Smooth muscle cell of the brain vasculature (primary cell): ENCODE measurements at places on chromosomes 6 and 20.

DNA sequence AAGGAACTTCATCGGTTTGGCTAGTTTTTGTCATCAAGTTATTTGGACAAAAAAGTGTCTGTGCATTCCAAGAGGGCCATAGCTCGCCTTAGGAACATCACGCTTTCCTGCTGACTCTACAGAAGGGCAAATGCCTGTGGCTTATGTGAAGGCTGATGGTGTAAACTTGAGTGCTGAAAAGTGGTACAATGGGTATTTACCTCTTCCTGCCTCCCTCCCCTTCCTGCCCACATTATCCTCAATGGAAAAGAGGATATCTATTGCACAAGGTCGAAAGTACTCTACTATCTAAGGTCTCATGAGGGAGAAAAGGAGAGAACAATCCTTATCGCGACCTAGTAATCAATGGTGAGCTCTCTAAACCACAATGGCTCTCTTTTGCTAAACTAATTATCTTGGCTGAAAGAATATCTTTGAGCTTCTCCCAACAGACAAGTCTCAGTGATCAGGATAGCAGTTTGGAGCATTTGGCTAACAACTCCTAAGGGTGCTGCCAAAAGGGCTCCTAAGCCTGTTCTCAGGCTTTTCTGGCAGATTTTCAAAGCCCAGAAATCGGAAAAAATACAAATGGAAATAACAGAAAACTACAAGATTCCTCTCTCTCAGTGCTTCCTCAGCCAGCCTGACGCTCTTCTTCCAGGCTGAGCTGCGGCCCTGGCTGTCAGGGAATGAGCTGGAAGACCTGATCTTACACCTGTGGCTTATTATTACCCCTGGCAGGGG is 42.6 kb upstream of the ENPP1 start:
- DNase-seq, result no peak

- DNase-seq, result no peak
These were observed 22.4 kb upstream of the TASP1 start for GRCh38 chr20:13661070-13661685.

DNA sequence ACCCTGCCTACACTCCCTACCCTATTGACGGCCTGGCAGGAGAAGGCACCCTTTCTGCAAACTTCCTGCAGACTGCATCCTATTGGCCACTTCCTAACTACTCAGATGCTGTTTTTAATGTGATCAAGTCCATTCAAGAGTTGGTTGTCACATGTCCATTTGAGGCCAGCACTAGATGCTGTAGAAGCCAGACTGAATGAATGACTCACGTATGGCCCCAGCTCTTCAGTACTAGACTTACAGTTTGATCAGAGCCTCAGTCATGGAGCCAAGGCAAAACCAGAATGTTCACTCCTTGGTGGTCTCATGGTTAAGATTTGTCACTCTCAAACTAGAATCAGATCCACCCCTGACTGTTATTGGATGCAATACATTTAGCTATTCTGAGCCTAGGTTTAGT is 101.7 kb downstream of the OPRM1 start:
- DNase-seq, result no peak

DNA sequence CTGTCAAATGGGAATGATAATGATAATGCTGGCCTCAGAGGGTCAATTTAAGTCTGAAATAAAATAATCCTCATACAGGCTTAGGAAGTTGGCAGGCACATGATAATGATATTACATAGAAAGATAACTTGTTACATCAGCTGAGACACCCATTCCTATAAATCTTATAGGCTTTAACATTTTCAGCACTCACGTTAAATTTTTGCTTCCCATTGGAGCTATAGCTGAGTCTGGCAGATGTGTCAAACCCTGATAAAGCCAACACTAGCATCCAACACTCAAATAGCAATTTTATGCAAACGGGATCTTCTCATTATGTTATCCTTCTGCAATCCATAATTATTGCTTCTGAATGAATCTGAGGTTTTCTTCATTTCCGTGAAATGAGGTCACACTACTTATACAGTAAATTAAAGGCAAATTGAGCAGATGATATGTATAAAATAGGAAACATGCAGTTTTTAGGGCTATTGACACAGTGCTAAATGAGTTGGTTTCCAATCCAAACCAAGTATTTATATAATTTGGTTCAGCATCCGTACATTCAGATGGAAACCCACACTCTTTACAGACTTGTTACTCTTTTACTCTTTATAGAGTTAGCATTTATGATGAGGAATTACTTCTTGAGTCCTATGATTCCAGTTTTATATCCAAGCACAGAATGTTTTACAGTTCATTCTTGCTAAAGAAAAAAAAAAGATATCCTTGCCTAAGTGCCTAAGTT is 481.6 kb downstream of the BTBD3 start:
- DNase-seq, result no peak

DNA sequence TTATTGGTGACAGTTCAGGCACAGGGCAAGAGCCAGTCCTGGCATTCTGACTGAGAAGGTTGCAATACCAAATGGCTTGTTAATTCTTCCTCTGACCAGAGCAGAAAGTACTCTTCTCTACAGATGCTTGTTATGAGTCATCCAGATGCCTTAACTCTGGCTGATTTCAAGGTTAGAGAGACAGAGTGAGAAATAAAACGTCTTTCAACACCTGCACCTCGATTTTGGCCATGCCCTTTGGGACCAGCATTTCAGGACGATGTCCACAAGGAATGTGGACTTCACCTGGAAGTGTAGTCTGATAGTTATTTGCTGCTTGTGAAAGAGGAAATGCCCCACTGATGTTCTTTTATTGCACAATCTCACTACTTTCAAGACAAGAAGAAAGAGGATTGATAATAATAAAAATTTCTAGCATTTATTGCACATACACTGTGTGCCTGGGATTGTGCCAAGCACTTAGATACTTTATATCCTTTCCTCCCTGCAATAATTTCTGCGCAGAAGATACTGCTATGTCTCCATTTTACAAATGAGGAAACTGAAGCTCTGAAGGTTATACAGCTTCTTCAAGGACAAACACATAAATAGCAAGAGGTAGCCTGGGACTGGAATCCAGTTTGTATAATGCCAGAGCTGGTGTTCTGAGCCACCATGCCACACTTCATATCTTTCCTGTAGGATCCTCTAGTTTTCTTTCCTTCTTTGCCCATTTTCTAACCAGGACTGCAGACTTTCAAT is 33.5 kb upstream of the MCM3 start:
- no peak for DNase-seq
